ENCODE measurements at places on chromosomes 2 and 18.

DNA sequence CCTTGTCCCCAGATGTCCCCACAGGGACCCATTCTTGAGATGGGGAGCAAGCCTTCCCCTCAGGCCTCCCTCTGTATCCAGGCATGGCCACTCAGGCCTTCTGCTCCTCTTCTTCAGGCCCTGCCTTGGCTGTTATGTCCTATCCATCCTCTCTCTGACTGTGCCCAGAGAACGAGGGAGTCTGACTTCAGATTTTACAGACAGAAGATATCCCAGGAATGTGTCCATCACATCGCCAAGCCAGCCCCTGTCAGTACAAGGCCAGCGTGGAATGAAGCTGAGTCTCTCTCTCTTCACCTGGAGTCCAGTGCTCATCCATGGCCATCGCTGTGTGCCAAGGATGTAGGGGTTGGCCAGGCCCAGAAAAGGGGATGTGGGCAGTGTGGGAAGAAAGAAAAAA is 57.6 kb downstream of the SDC1 start:
- DNase-seq = no peak

DNA sequence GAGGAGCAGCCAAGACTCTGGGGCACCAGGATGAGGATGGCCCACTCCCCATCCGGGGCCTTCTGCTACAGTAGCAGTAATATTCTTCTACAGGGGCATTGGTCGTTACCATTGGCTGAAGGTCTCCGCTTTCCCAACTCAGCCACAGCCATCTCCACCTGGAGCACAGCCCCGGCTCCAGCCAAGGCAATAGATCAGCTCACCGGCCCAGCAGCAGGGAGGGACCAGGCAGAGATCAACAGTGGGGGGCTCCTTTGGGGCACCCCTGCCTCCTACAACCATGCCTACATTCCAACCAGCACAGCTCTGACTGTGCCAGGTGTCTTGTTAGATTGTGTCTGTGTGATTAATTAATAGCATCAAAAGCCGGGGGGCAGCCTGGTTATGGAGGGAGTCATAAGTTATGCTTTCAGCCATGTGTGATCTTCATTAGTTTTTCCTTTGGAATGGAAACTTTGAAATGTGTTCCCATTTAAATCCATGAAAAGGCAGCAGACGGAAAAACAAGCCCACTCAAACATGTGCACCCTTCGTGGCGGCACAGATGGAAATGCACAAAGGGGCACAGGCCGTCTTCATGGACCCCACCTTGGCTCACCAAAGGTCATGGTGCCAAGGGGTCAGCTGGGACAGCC is 68.6 kb upstream of the BZW1 start:
- DNase-seq = no peak

GRCh38 chr2:234139755-234140154 is 89.3 kb downstream of the SPP2 start:
- DNase-seq = no peak

DNA sequence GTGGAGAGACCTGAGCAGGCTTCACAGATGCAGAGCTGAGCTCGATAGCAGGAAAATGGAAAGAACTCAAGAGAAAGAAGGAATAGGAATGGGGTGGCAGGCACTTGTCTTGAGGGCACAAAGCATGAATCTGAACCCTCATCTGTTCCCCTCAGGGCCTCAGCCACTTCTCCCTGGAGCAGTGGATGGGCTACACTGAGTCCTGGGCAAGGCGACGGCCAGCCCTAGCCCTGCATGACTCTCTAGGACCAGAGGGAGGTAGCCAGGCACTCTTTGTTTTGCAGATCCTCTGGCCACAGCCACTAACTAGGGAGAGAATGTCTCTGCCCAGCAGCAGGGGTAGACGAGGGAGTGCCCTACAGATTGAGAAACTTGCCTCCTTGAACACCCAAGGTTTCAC is 3.4 kb upstream of the TEX51 start:
- DNase-seq = no peak

GRCh38 chr2:58967736-58968135 is 726.6 kb upstream of the FANCL start:
- no peak for DNase-seq

- no peak for DNase-seq
Observed at GRCh38 chr2:241780939-241781569, 4.4 kb downstream of the GAL3ST2 start.

- no peak for DNase-seq
Observed at GRCh38 chr18:58004317-58004716, 39.7 kb upstream of the NEDD4L start.

DNA sequence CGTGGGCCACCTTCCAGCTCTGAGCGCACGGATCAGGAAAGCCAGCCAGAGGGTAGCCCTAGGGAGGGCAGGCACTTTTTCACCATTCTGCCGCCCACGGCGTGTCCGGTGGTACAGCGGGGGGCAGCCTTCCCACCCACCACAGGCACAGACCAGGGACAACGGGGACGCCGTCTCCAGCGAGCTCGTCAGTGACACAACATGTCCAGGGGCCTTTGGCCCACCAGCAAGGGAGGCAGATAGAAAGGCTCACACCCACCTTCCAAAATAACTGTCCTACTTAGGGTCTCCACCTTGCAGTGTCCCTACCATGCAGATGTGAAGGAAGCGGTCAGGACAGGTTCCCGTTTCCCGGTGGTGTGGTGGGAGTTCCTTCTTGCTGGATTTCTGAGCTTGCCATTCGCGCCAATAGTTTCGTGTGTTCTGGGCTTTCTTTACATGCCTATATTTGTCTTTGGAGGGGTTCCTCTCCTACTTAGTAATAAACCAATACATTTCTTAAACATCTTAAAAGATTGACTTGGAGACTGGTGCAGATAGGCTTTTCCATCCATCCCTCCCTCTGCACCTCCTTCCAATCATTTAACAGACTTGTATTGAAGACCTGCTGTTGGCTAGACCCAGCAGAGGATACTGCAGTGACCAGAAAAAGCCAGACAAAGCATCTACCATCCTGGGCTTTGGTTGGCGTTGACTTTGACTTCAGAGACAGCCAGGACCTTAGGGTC is 872 bp downstream of the ASB1 start:
- DNase-seq = no peak

- no peak for DNase-seq
Observed at GRCh38 chr18:12085786-12086185, 7.9 kb upstream of the ANKRD62 start.

GRCh38 chr2:214107726-214108125 is 303.1 kb upstream of the VWC2L start:
- DNase-seq = no peak

DNA sequence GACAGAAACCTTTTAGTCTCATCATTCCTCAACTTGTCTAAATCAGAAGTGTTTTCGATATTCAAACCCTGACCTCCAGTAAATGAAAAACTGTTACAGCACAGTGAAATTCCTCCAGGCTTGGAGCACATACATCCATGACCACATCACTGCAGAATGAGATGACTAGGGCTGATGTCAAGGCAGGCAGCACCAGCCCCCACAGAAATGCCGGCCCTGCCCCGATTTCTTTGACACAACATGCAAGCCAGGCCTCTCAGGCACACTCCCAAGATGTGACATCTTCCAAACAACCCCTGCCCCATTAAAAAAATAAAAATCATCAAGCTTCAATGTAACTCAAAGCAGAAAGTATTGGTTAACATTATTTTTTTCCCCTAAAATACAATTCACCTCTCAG is 103.3 kb downstream of the CTAGE1 start:
- DNase-seq = no peak

- no peak for DNase-seq
Observed at GRCh38 chr18:58320907-58321561, 277.0 kb downstream of the NEDD4L start.

DNA sequence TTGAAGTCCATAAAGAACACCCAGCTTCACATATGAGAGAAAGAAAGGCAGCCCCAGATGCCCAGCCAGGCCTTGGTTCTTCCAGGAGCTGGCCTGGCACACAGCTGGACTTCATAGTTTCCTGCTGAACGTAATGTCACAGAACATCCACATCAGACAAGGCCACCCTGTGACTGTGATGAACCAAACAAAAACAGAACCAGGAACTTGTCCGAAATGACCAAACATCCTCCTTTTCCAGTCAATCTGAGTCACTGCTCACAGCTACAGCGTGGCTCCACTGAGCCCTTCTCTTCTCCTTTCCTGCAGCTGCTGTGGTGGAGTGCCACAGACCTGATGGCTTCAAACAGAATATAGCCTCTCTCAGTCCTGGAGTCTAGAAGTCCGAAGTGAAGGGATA is 45.4 kb upstream of the PAPOLG start:
- DNase-seq = no peak

- no peak for DNase-seq
Observed at GRCh38 chr18:78416853-78417252, 562.8 kb upstream of the SALL3 start.

DNA sequence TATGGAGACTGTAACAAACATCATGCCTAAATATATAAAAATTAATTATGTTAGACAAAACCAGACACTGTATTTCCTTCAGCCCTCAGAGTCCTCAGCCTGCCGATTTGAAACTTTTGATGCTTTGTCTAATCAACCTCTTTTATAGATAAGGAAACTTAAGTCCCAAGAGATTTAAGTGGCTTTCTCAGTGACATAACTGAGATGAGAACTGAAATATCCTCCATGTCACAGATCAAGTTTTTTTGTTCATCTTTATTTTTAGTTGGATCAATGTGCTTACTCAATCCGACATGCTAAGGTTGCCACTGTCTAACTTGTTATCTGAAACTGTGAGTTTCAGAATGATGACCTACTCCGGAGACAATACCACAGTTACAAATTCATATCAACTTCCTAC is 72.3 kb downstream of the BARD1 start:
- DNase-seq = no peak

DNA sequence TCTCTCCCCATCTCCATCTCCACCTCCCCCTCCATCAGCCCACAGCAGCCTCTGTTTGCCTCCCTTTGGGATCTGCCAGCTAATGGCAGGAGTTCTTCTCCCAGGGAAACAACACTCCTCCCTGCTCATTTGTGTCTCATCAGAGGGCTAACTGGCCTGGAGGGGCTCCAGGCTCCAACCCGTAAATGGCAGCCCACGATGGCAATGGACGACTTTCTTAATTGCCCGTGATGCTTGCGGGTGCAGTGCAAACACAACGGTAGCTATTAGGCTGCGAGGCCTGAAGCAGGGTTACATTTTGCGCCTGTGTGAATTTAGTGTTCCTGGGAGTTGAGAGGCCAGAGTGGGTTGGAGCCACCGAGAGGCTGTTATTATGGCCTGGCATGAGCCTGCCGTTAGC is 285.1 kb downstream of the TNS1 start:
- DNase-seq = no peak

DNA sequence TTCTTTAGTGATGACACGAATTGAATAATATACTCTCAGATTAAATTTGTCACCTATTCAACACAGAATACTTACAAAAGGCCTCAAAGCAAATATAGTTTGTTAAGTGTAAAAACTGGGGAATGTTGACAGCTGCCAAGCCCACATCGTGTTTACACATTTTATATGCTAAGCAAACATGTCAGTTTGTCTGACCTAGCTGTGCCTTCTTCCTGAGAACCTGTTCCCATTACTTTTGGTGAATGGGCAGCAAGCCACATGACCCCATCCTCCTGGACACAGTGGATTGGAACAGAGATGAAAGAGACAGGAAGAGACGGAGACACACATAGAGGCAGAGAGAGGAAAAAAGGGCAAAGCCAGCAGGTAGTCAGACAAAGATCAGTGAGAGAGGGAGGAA is 22.9 kb upstream of the CUL3 start:
- DNase-seq = no peak

GRCh38 chr2:189024901-189025618 is 50.9 kb downstream of the COL3A1 start:
- no peak for DNase-seq

- no peak for DNase-seq
Observed at GRCh38 chr2:230765611-230766300, 53.1 kb downstream of the CAB39 start.

DNA sequence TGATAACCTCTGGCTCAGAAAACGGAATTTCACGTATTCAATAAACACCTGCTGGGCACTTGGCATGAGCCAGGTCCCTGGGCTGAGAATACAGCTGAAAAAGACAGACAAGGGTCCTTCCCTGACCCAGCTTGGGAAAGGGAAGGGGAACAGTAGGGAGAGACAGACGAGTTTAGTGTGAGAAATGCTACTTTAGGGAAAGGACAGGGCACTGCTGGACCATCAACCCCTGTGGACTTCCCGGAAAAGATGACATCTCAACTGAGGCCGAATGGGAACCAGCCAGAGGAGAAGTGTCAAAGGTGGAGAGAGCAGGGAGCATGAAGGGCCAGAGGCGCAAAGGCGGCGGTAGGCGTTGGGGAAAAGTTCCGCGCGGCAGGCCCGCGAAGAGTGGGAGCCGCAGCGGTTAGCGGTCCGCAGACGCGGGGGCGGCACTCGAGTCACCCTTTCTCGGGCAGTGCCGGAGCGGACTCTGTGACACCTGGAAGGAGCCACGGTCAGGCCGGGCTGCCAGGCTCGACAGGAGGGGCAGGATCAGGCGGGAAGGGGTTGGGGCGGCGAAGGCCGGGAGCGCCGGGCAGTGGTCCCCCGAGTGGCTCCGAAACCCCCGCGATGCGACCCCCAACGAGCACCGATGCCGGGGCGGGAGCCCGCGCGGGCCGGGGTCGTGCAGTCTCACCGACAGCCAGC is 519 bp downstream of the TEX261 start:
- peak; percentile 39 for DNase-seq

GRCh38 chr2:120531863-120532600 is 186.1 kb downstream of the INHBB start:
- no peak for DNase-seq

DNA sequence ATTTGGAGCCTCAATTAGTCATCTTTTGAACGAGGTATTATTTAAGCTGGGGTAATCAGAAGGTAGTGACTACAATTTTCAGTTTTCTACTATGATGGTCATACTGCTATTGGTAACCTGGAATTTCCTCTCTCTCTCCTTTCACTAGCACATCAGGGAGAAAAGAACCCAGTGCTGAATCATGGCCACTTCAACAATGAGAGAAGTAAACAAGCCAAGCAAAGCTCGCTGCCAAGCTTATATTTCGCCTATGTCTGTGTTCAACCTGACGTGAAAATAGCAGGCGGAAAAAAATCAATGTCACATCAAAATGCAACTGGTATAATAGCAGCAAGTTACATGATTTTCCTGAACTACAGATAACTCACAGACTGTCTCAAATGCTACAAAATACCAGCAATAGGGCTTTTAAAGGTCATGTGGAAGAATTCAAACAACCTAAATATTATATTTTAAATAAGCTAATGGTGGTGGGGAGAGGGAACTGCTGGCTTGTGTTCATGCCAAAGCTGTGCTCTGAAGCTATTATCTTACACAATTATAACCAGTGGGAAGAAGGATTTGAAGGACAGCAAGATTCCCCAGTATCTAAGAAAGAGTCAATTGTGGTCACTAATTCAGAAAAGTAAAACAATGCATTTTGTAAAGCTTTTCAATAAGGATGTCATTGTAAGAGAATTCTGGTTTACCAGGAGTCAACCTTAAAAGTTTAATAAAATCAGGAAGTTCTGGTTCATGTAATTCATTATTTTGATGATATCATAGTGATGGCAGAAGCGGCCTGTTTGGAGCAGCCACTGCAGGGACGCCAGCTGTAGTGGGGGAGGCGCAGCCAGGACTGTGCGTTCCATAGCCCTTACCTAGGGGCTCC is 38.0 kb downstream of the RNF152 start:
- no peak for DNase-seq

Data from stimulated activated CD4-positive, alpha-beta T cell treated with anti-CD3 and anti-CD28 coated beads, TNF-alpha, amount 100 ng/mL, for 1 hour (primary cell).